Stimulated activated CD4-positive, alpha-beta T cell treated with anti-CD3 and anti-CD28 coated beads, Interleukin-2, amount 100 ng/mL, for 24 hours (primary cell): ENCODE measurements at places on chromosomes 1 and 21.

DNA sequence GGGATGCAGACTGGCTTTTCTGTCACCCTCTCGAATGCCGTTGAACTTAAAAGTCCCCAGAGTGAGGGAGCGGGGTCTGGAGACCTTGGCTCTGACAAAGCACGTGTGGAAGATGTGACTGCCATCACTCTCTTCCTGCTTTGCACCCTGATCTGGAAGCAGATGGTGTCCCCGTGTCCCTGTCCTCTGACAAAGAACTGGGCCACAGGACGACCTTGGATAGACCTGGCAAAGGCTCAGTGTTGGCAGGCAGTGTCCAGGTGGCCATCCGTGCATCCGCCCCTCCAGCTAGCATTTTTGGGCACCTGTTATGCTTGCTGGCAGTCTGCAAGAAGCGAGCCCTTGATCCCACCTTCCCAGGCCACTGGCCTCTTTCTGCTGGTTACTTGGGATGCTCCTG lies 27.4 kb downstream of the ARHGEF10L start:
- DNase-seq, result no peak

- no peak for DNase-seq
Observed at GRCh38 chr1:80827666-80828065, 973.1 kb upstream of the ADGRL2 start.

DNA sequence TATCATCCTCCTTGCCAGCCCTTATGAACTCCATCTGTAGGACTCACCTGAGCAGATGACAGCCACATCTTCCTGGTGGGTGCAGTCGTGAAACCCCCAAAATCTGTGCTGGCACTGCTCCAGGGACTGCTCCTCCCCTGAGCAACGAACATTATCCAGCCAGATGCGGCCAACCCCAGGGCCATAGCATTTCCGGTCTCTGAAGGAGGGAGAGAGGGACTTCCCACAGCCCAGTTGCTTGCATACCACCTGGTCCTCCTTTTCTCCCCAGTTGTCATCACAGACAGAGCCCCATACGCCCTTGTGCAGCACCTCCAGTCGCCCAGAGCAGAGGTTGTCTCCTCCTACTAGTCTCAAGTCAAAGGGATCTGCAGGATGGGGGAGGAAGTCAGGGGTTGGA lies 8.5 kb downstream of the CD5L start:
- no peak for DNase-seq

GRCh38 chr1:234532503-234532922 lies 53.5 kb upstream of the TARBP1 start:
- DNase-seq, result no peak

GRCh38 chr1:185038813-185039376 lies 6.5 kb upstream of the RNF2 start:
- no peak for DNase-seq

GRCh38 chr1:234093741-234094140 lies 189.3 kb downstream of the SLC35F3 start:
- DNase-seq, result no peak

- DNase-seq, result no peak
Observed at GRCh38 chr1:116465845-116466685, 93.0 kb downstream of the ATP1A1 start.

DNA sequence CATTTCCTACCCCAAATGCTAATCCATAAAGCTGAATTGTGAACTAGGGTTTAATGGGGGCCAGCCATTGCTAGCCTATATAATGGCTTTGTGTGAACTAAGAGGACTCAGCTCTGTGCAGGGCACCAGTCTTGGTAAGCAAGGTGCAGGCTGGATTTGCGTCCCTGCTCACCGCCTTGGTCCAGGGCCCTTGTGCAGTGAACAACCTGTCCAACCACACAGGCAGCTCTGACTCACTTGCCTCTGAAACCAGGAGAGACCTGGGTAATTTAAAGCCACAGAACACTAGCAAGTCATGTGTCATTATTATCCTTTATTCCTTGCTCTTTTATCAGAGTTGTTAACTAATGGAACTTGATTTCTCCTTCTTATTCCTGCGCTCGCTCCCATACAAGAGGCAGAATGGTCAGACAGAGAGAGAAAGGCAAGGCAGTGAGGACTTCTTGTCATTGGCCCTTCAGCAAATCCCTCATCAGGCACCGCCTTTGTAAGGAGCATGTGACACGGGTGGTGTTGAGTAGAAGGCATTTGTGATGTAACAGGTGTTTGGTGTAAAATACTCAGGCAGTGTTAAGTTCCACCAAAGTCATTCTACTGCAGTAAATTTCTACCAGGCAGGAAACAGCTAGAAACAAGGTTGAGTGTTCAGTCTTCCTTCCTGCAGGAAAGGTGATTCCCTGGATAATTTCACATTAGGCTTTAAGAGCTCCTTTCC lies 67.3 kb upstream of the OLIG2 start:
- DNase-seq, result no peak

GRCh38 chr1:235160383-235160956 lies 580 bp downstream of the RBM34 start:
- no peak for DNase-seq

GRCh38 chr1:202586871-202587270 lies 123.4 kb downstream of the SYT2 start:
- DNase-seq, result no peak

DNA sequence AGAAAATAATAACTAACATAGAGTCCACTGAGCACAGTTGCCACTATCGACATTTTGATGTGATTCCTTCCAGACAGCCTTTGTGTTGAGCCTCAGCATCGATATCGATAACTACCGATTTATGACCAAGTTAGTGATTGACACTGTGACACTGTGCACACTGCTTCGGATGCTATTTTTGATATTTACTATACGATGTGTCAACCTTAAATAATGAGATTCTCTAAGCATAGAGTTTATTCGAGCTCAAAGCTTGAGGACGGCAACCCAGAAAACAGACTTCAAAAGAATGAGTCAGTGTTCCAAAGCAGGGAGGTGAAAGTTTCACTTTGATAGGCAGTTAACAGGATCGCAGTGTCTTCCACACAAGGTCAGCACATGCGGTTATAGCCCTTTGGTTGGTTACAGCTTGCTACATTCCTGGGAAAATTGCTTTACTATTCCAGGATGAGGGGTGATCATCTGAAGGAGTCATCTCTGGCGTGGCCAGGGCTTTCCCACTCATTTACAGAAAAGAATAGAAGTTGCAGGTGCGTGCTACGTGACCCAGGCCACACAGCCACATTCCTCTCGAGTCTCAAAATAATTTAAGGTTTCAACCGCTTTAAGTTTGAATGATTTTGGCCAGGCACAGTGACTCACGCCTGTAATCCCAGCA lies 53.6 kb upstream of the EFHD2 start:
- no peak for DNase-seq

DNA sequence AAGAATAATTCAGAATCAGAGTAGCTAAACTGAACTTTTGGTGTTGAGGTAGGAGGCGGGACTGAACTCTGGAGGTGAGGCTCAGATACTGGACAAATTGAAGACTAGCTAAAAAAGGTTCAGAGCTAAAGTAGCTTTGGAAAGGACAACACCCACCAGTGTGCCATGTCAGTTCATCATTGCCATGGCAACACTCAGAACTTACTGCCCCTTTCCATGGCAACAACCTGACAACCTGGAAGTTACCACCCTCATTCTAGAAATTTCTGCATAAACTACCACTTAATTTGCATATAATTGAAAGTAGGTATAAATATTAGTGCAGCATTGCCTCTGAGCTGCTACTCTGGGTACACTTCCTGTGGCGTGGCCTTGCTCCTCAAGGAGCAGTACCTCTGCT lies 30.3 kb upstream of the POGK start:
- no peak for DNase-seq

DNA sequence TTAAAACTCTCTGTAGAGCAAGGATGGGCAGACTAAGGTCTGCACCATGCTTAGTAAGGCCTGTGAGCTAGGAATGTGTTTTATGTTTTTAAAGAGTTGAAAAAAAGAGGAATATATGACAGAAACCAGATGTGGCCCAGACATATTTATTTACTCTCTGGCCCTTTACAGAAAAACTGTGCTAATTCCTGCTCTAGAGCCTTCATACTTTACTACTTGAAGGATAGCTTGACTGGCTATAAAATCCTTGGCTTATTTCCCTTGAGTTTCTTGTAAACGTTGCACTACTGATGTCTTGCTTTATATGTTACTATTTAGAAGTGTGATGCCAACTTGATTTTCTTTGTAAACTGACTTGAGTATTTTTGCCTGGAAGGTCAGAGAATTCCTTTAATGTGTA lies 33.5 kb downstream of the CTBS start:
- no peak for DNase-seq

DNA sequence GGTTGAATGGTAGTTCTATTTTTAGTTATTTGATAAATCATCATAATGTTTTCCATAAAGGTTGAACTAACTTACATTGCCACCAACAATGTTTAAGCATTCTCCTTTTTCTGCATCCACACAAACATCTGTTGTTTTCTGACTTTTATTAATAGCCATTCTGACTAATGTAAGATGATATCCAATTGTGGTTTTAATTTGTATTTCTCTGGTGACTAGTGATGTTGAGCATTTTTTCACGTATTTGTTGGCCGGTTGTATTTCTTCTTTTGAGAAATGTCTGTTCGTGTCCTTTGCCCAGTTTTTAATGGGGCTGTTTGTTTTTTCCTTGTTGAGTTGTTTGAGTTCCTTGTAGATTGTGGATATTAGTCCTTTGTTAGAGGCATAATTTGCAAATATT lies 24.6 kb upstream of the SLC35F3 start:
- no peak for DNase-seq

- peak; percentile 62 for DNase-seq
Observed at GRCh38 chr1:42730988-42731387, 9.0 kb downstream of the CLDN19 start.

- DNase-seq, result no peak
Observed at GRCh38 chr1:165187031-165188009, 169.2 kb downstream of the LMX1A start.

- no peak for DNase-seq
Observed at GRCh38 chr1:11649624-11650330, 4.5 kb downstream of the FBXO2 start.

DNA sequence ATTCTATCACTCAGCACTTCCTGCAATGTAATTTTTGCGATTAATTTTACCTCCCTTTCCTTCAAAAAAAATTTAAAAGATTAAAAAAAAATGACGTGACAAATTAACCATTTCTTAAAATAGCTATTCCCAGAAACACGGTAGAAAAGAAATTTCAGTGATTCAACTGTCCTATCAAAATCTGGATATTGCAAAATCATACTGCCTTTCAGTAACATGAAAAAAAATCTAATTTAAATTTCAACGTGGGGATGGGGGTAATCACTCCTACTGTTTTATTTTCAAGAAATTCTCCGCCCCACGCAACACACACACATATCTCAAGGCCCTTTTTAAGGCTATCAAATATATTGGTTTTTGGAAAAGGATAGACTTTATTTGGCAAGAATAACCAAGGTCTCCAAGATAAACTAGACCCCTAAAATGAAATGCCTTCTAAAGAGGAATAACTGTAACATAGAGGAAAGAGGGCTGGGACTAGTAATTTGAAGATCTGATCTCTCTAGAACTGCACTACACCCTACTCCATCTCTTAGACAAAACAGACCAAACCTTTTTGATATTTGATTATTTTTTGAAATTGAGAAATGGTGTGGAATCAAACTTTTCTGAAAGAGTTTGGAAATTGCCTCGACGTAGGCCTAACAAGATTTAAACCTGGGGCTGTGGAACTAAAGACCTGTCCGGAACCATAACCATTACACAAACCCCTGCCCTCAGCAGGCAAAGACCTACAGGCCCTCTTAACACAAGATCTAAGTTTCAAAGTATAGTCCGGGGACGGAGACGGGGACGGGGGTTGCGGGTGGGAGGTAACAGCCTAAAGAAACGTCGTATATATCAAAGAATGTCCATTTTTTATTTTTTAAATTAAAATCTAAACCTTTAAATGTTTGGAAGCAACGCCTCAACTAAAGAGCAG lies 941 bp downstream of the ARNT start:
- DNase-seq, result peak; percentile 26

DNA sequence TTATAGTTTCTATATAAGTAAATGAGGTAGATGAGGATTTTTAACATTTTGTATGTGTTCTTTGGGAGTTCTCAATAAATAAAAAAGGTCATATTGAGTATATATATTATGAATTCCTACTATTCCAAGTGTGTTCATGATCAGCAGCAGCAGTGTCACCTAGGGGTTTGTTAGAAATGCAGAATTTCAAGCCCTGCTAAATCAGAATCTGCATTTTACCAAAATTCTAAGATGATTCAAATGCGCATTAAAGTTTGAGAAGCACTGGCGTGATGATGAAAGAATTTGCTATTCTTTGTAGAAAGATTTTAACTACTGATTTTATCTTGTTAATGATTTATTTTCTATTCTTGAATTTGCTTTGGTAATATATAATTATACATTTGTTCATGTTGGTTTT lies 28.7 kb downstream of the F3 start:
- no peak for DNase-seq

DNA sequence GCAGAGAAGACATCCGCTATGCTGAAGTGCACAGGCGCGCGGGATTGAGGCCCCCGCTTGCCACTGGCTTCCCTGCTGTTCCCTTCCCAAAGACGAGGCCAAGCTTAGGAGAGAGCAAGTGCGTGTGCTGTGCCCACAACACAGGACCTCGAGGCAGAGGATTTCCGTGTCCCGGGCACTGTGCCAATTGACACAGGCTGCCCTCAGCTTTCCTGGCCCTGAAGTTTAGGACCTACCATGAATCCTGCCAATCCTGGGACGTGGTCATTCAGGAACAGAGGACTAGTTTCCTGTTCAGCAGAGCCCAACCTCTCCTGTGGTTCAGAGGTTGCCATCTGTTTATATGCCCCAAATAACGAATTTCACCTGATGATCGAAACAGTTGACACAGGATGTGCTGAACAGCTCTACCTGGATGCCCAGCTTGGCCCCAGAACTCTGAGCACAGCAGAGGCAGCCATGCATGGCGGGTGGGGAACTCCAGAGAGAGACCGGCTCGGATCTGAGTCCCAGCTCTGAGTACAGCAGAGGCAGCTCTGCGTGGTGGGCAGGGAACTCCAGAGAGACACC lies 22.0 kb downstream of the SLC37A1 start:
- DNase-seq, result no peak

DNA sequence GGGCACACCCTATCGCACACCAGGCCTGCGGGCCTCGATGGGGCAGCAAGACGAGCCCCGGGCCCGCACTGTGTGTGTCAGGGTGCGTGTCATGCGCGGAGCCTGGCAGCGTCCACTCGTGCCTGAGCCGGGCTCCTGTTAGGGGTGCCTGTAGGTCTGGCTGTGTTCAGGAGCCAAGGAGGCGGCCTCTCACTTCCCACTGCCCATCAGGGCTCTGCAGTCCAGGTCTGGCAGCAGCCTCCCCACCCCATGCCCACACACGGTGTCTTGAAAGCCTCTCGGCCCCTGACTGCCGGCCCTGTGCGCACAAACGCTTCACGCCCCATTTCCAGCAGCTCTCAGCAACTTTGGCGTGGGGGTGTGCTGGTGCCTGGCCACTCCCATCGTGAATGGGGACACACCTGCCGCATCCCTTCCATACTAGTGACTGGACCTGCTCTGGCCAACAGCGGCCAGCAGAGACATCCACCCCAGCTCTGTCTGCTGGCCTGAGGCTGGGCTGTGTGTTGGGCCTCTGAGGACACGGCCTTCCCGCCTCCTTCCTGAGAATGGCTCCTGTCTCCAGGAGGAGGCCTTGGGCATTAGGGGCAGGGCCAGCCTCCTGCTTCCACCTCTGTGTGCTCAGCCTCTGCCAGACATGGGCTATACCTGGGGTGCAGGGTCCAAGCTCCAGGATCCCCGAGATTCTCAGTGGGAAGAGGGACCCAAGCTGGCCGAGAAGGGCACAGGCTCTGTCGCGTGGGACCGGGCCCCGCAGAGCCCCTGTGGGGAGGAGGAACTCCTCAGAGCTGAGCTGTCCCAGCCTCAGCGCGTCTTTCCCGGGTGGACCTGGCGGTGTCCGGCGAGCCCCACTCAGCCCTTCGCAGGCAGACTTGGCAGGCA lies 41.8 kb upstream of the ACTRT2 start:
- DNase-seq, result no peak

- peak; percentile 39 for DNase-seq
Observed at GRCh38 chr1:230270559-230271281, 155.4 kb downstream of the PGBD5 start.
